ENCODE measurements at places on chromosomes 2 and 18.

GRCh38 chr2:121469356-121469755 lies 61.3 kb upstream of the RNU4ATAC start:
- H3K4me1 ChIP-seq, result no peaks in the 10 kb centered on the region
- no peak for DNase-seq
- no peak overlapping the region for H3K27ac ChIP-seq
- H3K4me3 ChIP-seq, result no peak overlapping the region

- peaks cover 4% of the 10 kb centered on the region for H3K36me3 ChIP-seq
- H3K4me3 ChIP-seq, result no peak overlapping the region
- H3K4me1 ChIP-seq, result no peaks in the 10 kb centered on the region
- H3K27me3 ChIP-seq, result no peaks in the 10 kb centered on the region
- no peak for DNase-seq
Measured at GRCh38 chr2:3487432-3487831, 31.9 kb downstream of the ADI1 start.

GRCh38 chr2:27025281-27025800 lies 7.4 kb upstream of the TMEM214 start:
- DNase-seq, result no peak
- no peak overlapping the region for H3K4me3 ChIP-seq
- H3K36me3 ChIP-seq, result no peaks in the 10 kb centered on the region
- no peaks in the 10 kb centered on the region for H3K4me1 ChIP-seq

DNA sequence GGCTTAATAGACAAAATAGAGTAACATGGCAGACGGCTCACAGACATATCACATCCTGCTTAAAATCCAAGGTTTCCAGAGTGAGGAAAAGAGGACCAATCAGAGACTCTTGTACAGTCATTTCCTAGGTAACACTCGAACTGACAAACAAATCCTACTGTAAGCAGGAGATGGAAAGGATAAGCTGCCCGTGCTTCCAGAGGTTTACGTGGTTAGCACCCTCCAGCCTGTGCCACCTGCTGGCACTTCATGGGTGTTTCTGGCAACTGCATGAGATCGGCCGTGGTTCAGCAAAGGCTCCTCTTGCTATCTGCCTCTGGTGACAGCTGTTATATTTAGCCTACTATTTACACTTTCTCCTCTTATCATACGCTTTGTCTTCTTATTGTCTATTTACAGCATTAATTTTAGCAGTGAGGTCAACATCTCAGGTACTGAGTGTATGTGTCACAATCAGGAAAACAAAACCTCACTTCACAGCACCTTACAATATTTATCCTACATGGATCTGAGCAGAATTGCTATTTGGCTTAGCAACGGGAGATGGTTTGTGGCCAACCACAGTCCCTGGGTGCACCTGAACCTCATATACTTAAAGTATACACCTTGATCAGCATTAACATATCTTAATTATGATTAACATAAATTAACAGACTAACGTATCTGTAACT lies 226.9 kb downstream of the TMEM163 start:
- no peaks in the 10 kb centered on the region for H3K36me3 ChIP-seq
- no peaks in the 10 kb centered on the region for H3K4me1 ChIP-seq
- no peak for DNase-seq
- H3K27ac ChIP-seq, result no peak overlapping the region
- H3K27me3 ChIP-seq, result no peaks in the 10 kb centered on the region

Data from thymus (tissue), 14 donors.